Activated CD4-positive, alpha-beta T cell treated with anti-CD3 and anti-CD28 coated beads for 24 hours (primary cell): ENCODE measurements at places on chromosomes 3 and 15.

- peak; percentile 28 for DNase-seq
Observed at GRCh38 chr3:67329358-67329757, 325.1 kb downstream of the SUCLG2 start.

GRCh38 chr3:28576614-28577200 lies 228.1 kb upstream of the AZI2 start:
- no peak for DNase-seq

DNA sequence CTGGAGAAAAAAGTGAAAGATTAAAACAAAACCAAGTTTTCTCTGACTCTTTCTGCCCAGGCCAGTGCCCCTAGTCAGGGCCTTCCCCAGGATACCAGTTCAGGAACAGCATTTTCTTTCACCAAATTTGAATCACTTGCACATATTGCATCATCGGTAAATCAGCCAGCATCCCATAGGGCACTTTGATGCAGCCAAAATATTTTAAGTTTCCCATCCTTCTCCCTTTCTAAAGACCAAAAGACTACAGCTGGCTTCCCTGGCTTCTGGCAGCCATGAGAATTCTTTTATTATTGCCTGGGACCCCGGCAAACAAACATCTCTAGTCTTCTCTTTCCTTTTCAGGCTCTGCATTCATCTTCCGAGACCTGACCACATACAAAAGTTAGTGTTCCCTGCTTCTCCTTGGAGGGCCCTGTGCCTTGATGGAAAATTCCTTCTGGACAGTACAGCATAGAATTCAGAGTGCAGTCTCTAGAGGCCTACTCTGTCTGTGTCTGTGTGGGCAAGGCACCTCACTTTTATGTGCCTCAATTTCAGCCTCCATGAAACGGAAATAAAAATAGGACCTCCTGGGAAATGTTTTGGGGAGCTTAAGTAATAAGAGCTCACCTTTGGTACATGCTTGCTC lies 348.0 kb downstream of the VPS13C start:
- no peak for DNase-seq

- DNase-seq = no peak
Observed at GRCh38 chr3:28917895-28918475, 362.9 kb upstream of the RBMS3 start.

DNA sequence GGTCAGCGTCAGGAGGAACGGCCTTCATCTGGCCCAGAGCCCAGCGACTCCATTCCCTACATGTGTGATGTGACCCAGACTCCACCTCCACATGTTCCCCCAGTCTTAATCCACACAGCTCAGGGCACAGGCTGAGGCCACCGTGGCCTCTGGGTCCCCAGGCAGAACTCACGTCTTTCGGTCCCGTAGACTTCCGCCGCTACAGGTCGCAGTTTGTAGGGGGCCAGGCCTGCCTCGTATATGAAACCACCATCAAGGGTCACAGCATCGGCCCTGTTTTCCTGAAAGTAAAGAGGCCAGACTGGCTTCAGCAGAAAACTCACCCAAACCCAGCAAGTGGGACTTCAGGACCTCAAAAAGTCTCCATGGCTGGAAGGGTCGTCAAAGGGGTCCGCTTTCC lies 8.6 kb downstream of the LTF start:
- DNase-seq = no peak

DNA sequence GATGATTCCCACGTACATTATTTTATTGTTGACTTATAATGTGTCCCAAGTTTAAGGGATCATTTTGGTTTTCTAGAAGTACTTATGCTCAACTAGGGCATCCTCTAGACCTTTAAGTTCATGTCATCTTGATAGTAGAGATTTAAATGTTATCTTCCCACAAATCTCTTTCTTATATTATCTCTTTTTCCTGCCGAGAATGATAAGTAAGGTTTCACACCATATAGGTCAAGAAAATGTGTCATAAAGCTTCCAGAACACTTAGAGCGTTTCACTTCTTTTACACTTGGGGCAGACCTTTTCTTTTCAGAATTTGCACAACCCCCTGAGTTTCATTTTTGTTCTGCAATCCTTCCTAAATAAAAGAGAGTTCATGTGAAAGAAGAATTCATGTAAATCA lies 142.0 kb upstream of the CBLB start:
- no peak for DNase-seq

- no peak for DNase-seq
Observed at GRCh38 chr3:103624271-103624670, 1189.5 kb downstream of the ZPLD1 start.

DNA sequence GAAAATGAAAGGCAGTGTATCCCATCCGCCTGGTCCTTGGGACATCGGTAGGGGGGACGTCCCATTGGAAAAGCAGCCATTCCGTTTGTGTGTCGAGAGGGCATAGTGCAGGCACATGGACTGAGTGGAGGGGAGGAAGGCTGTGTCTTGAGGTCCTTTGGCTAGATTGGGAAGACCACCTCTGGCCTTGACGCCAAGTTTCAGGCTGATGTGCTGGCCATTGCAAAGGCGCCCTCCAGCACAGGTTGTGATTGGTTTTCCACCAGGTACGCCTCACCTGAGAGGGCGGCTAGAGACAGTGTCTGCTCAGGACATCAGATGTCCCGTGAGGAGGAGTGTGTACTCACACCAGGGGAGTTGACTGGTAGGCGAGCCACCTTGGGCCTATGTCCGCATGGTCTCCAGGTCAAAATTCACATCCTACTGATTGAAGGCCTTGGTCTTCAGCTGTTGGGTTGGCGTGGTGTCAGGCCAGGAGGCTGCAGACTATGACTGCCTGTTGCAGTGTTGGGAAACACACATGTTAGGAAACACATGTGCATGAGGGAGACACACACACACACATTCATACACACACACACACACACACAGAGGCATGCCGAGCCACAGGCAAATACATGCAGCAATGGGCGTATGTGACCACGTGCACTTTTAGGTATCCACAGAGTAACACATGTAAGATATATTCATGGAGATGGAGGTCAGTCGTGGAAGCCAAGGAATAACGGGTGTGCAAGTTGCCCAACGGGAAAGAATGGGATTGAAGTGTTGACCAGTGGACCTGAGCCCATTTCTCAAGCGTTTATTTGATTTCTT lies 98.4 kb downstream of the SNRPN start:
- DNase-seq = no peak

DNA sequence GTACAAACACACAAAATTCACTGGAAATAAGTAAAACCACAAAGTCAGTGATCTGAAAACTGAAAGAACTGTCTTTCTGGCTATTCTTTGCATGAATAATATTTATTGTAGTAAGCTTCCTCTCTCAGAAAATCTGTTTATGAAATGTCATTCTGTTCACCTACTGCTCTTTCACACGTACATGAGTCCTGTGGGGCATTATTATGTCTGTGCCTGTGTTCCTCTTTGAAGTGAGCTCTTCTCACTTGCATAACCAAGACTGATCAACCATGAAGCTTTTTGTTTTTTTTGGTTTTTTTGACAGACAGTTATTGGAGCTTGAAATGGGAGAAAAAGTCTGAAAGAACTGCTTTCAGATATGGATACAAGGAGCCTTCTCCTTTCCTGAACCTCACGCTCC lies 195.8 kb downstream of the PLCH1 start:
- no peak for DNase-seq

- DNase-seq = no peak
Observed at GRCh38 chr3:81650187-81650586, 111.3 kb downstream of the GBE1 start.

DNA sequence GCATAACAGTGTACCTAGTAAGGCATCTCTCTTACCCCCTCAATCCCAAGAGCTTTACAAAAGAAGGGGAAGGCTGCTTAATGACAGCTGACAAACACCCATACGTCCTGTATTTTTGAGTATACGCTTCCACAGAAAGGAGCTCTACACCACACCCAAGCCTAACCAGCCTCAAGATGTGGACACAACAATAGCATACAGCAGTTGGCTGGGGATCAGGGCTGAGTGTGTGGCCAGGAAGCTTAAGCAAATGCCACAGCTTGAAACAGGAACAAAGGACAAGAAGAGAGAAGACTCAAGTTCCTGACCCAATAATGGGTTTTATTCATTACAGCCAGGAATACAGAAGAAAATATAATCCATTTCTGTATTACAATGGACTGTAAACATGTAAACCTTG lies 6.9 kb downstream of the HEXA start:
- no peak for DNase-seq

DNA sequence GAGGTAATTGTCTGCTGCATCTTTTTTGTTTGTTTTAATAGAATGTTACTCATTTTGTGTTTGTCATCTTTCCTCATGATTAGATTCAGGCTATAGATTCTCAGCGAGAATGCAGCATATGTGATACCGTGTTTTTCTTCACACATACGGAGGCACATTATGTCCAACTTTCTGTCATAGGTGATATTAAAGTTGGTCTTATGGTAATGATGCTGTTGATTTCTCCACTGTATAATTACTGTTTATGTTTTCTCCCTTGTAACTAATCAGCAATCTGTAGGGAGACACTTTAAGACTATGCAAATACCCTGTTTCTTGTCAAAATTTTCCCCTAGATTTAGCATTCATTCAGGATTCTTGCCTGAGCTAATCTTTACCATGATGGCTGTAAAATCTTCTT lies 87.6 kb downstream of the CLDN1 start:
- DNase-seq = no peak

GRCh38 chr3:190269101-190269500 lies 53.1 kb downstream of the CLDN1 start:
- no peak for DNase-seq

GRCh38 chr3:124685067-124685466 lies 45.2 kb upstream of the UMPS start:
- no peak for DNase-seq

GRCh38 chr3:195762249-195762585 lies 41.4 kb downstream of the MUC20 start:
- DNase-seq = no peak

DNA sequence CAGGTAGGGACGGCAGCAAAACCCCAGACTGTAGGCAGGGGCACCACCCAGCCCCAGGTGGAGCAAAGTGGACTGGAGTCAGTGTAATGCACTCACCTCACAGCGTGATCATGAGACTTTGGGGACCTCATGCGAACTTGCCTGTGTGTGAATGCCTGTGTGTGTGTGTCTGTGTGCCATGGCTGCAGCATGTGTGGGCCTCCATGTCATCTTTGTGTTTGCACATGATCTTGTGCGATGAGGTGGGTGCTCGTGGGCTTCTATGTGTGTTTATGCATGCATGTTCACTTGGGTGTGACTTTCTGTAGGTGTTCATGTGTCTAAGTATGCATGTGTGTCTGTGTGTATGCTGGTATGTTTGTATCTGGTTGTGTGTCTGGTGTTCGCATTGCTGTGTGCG lies 41.2 kb upstream of the ADPGK start:
- DNase-seq = no peak

- DNase-seq = no peak
Observed at GRCh38 chr3:64693031-64693430, 5.2 kb upstream of the ADAMTS9 start.

DNA sequence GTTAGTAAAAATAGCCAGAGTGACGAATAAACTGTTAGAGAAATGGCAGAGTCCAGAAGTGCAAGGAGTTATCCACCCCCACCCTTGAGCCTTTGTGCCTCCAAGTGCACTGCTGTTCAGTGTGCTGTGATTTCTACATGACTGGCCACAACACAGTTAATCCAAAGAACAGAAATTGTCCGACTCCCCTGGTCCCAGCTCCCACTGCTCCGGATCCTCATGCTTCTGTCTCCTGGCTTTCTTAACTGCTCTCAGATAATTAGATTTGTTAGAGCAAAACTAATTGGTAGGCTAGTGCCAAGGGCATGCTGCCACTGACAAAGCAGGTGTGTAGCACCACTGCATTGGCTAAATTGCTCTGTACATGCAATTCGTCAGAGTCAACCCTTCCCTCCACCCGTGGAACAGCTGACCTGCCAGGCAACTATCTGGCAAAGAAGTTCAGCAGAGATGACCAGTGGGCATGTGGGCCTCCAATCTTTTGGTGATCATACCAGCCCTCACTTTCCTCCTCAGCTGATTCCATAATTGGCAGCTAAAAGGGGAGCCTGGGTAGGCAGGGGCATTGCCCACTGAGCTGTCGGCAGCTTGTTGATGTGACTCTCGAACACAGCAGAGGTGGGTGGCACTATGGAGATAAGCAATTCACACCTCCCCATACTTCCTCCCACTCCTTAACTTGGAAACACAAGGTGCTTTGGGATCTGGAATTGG lies 18.9 kb upstream of the ACAP2 start:
- no peak for DNase-seq

- no peak for DNase-seq
Observed at GRCh38 chr3:174329321-174329720, 529.8 kb upstream of the NAALADL2 start.

- DNase-seq = no peak
Observed at GRCh38 chr15:34941831-34942230, 27.7 kb downstream of the AQR start.

- no peak for DNase-seq
Observed at GRCh38 chr15:99486371-99487336, 79.1 kb upstream of the MEF2A start.

GRCh38 chr3:167114619-167115018 lies 265.5 kb downstream of the ZBBX start:
- DNase-seq = no peak

- no peak for DNase-seq
Observed at GRCh38 chr15:59841036-59841435, 151.9 kb upstream of the BNIP2 start.

DNA sequence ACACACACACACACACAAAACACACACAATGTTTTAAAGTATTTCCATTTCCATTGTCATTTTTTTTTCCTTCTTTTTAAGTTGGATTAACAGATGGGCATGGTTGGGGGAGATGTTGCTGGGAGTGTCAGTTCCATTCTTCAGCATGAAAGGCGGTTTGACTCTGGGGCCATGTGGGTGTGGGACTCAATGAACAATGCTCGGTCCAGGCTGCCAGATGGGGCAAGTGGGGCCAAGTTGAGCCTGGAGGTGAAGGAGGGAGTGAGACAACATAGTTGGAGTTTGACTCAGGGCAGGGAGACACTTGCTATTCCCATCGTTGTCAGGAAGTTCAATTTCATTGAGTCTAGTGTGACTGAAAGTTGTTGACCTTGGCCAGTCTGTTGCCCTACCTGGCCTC lies 125.3 kb downstream of the TLE3 start:
- DNase-seq = no peak
